HS-27A (cell line): ENCODE measurements at places on chromosomes 4 and X.

DNA sequence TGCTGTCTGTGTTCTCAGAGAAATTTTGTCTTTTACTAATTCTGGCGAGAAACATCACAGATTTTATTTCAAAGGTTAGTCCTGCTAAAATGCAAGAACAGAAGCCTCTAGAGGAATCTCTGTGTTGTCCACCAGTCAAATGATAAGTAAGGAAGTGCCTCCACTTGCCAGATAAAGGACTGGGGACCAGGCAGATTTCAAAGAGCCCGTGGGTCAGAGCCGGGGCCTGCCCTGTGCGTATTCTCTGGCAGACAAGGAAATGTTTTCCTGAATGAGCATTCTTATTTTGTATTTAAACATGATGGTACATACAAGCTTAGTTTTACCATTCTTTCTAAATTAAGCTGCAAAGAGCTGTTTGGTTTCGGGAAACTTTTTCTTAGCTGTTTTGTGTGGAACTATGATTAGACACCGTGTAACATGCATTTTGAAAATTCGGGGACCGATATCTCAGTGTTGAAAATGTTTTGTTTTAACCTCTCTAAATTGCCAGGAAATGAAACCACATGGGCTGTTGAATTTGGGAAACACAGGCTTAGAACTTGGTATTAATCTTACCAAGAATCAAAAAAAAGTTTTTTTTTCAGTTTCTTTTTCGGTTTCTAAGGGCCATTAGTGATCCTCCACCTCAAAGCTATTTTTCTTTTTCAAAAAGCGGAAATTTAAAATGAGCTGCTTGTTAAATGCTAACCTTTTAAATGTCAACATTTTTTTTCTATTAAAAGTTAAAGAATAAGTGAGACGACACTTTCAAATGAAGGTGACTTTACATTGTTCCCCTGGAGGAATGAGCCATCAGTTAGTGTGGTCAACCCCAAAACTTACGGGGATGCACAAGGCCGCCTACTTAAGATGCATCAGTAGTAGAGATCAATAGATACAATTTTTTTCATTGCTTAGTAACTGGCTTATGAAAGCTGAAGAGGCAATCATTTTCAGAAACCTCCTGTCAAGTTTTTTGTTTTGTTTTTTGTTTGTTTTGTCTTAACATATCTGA lies 89.6 kb upstream of the MTM1 start:
- DNase-seq: no peak

DNA sequence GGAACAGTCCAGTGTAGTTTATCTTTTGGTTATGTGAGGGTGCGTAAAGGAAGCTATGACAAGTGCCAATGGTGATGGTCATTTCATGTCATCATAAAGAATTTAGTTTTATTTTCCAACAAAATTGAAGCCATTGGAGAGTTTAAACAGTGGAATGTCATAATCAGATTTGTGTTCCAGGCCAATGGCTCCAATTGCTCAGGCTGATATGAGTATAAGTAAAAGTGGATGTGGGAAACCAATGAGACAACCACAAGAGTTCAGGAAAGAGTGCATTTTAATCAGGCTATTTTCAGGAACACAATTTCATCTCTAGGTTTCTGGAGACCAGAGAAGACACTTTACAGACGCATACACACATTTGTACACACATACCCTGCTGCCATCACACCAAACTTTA lies 20.7 kb downstream of the SPANXC start:
- no peak for DNase-seq

DNA sequence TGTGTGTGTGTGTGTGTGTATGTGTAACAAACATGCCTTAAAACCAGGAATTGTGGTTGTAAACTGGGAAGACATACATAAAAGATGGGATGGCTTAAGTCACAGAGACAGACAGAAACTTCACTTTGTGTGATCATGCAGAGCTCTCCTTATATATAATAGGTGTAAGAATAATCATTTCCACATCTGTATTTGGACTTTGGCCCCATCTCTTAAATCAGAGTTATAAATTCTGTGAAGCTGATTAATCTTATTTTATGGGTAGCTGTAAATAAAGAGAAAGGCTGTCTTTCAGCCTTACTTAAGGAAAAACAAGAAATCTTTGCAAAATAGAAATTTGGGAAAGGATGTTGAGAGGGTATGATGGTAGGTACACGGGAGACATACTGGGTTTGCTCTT lies 174.6 kb upstream of the PITX2 start:
- no peak for DNase-seq

DNA sequence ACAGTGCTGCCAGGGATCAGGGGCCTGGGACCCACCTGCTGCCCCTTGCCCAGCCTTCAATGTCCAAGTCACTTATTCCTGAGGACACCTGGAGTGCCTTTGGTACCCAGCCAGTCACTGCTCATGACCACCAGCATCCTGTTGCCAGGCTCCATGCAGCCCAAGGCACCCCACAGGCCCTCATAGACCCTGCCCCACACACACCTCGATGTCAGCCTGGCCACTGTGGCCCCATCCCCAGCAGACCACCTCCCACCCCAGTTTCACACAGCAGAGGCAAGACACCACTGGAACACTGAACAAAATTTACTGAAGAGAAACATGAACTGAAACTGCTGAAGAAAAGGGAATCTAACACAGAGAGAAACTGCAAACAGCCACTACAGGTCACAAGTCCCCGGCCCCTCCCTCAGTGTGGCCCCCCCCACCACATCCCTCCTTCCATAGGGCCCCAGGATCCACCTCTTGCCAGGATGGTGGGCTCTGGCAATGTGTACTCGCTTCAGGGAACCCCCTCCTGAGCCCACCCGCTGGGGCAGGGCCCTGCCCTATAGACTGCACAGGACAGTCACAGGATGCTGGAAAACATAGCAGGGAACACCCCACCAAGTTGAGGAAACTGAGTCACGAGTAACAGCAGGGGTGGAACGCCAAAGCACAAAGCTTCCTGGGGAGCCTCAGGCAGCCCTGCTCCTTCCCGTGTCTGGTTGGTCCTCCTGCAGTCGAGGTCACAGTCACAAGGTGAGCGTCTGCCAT lies 5.2 kb downstream of the PNMA5 start:
- no peak for DNase-seq

DNA sequence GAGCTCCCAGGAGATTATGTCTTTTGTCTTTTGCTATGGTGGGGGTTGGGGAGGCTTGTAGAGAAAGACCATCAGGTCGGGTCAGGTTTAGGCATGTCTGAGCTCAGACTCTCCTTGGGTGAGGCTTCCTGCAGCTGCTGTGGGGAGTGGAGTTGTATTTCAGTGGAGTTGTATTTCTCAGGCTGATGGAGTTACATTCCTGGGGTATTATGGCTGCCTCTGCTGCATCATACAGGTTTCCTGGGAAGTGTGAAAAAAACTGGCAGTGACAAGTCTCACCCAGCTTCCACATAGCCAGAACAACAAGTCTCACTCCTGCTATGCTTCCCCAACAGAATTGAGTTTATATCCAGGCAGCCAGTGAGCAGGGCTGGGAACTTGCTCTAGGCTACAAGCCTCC lies 119.3 kb downstream of the VSIG4 start:
- DNase-seq: no peak

DNA sequence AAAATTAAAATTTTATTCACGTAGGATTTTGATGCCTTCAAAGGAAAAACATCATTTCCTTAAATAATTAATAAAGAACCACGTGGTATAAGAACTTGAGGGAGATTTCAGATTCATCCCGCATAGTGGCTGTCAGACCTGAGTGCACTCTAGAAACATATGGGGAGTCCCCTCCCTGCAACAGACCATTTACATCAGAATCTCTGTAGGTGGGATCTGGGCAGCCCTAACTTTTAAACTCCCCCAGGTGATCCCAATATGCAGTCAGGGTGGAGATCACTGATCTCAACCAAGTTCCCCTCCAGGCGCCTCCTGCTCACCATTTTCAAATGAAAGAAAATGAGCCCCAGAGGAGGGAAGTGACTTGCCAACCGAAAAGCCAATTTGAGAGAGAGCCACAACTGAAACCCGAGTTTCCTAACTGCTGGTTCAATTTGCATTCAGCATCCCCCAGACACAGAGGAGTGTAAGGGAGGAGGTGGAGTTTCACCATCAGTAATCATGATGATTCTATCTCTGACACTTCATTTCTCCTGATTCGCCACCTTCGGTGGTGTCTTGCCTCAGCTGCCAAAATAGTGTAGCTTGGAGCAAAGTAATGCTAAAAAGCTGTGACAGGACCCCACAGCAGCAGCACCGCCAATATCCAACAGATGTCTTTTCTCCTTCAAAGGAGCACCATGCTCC lies 11.4 kb downstream of the RNF150 start:
- DNase-seq: no peak

- no peak for DNase-seq
These were observed 581 bp downstream of the DNAJB14 start for GRCh38 chr4:99945718-99946355.

- no peak for DNase-seq
These were observed 119.0 kb downstream of the REELD1 start for GRCh38 chr4:146333187-146333894.

DNA sequence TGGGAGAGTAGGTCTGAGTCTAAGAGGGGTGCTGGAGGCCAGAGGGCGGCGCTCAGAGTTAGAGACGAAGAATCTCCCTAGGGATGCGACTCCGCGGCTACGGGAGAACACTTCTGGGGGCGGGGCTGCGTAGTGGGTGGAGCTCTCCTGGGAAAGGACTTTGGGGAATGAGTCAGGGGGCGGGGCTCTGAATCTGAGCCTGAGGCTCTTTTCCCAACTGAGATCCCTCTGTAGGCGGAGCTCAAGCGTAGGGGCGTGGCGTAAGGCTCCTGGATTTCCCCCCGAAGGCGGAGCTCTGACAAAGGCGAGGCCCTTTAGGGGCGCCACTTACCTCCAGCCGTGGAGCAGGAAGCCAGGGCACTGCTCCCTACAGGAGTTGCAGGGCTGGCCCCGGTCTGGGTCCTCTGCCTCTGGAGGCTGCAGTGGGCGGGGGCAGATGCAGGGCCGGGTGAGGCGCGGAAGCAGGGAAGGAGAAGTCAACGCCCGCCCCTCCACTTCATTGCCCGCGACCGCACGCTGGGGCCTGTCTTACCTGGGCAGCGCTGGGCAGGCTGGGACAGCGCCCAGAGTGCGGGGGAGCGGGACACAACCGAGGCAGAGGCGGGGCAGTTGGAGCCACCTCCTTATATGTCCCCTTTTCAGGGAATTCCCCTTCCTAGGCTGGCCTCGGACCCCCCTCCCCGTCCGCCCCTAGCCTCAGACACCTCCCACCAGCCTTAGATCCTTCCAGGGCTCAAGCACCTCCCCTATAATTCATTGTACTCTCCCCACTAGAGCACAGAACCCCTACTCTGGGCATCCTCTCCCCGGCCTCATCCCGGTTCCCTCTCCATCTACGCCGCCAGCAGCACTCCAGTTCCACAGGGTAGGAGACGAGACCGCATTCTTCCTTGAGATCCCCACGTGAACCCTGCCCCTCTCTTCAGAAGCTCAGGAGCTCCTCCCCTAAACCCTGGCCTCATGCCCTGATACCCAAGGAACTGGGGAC lies 1.6 kb downstream of the PRICKLE3 start:
- peak; percentile 58 for DNase-seq

GRCh38 chr4:87038837-87039615 lies 104.2 kb downstream of the AFF1 start:
- peak; percentile 62 for DNase-seq

- no peak for DNase-seq
These were observed 85.9 kb downstream of the CASK start for GRCh38 chrX:41837270-41837944.

DNA sequence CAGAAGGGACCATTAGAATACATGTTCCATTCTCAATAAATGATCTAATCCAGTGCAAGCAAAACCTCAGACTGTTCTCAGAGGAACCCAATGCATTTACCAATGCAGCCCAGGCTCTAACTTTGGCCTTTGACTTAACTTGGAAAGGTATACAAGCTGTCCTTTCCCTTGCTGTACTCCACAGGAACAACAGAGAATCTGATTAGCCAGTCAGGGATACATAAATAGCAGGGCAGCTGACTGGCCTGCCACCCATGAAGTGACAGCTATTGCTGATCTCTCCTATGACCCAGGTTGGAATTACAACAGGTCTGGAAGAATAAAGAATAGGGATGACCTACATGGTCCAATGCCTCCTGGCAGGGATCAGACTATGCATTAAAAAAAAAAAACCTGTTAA lies 14.5 kb upstream of the CT45A1 start:
- DNase-seq: no peak

DNA sequence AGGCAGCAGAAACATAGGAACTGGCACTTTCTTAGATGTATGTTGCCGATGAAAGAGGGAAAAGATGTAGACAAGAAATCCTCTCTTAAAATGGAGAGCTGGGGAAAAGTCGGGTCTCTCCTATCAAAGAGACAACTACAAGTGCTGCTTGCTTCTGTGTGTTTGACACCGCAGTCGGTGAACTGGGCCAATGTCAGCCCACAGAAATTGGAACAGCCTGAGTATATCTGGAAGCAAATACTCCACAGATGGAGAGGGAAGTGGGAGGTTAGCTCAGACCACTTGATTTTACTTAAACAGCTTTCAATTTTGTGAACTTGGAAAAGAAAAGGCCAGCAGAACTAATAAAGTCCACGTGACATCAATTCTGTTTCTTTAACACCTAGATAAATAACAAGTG lies 230.9 kb upstream of the FAT1 start:
- DNase-seq: no peak
